GM13976 (cell line): ENCODE measurements at places on chromosomes 16 and 17.

DNA sequence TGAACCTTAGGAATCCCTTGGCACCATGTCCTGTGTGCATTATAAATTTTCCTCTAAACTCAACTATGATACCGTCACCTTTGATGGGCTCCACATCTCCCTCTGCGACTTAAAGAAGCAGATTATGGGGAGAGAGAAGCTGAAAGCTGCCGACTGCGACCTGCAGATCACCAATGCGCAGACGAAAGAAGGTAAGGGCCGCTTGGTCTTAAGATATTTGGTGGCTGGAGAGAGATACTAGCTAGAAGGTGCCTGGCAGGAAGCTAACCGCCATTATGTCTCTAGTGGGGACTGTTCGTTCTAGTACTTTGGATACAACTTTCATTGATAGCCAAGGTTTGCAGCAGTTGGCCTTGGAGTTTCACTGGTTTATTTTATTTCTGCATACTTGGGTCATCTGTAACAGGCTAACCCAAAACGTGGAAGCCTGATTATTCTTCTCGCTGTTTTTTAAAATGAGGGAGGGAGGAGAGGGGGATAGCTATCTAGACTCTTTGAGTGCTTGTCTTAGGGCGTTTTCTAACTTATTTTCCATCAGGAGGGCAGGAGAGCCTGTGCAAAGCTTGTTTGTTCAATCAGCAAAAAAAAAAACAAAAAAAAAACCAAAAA is 1.3 kb downstream of the RBBP6 start:
- no peak for DNase-seq

GRCh38 chr17:81867170-81867990 is 3.8 kb downstream of the ARHGDIA start:
- no peak for DNase-seq

- DNase-seq = no peak
Observed at GRCh38 chr16:2243031-2243528, 6.8 kb downstream of the DNASE1L2 start.

DNA sequence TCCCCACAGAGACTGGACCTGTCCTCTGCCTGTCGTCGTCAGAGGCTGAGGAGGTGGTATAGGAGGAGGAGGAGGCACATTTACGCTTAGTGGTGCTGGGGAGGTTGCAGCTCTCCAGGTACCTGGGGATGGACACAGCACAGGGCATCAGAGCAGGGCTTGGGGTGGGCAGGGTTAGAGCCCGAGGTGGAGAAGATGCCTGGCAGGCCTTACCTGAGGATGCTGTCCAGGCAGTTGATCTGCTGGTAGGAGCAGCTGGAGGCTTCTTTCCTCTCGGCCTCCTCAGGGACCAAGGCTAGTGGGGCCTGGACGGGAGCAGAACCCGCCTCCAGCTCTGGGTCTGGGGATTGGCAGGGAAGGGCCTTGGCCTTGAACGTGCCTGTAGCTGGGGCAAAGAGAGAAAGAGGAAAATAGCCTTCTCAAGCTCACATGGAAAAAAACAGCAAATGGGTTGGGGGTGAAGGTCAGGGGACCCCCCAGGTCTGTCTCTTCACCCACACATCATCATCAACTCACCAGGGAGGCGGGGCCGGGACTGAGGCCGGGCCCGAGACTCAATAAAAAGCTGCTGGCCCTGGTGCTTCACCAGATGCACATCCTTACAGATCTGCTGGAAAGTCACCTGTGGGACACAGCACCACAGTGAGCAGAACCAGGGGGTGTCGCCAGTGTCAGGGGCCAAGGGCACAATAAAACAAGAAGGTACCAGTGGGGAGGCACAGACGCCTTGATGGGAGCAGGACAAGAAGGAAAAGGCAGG is 5.6 kb downstream of the PER1 start:
- no peak for DNase-seq

DNA sequence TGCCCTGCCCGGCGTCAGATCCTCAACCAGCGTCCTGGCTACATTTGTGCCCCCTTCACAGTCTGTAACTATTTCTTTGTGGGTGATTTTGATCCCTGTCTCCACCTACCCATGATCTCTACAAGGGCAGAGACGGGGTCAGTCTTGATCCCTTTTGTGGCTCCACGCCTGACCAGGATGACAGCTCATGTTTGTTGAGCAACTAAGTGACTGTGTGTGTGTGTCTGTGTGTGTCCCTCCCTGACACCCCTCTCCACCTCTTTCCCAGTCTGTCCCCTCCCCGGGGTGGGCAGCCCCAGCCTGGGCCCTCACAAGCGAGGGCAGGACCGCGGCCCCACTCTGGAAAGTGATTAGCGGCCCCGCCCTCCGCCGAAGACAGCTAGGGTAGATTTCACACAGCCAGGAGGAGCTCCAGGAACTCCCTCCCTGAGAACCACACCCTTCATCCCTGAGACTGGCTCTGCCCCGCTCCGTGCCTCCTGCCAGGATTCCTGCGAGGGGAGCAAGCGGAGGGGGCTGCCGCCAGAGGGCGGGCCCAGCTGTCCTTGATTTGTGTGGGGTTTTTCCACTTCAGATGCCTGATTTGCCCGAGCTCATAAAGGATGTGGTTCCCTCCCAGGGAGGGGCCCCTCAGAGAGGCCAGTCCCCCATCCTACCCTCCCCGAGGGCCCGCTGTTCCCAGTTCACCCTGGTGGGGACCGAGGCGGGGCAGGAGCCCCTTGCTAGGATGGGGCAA is 5.3 kb upstream of the HS3ST6 start:
- DNase-seq = no peak

- DNase-seq = no peak
Observed at GRCh38 chr17:21129023-21129681, 2.4 kb downstream of the DHRS7B start.

DNA sequence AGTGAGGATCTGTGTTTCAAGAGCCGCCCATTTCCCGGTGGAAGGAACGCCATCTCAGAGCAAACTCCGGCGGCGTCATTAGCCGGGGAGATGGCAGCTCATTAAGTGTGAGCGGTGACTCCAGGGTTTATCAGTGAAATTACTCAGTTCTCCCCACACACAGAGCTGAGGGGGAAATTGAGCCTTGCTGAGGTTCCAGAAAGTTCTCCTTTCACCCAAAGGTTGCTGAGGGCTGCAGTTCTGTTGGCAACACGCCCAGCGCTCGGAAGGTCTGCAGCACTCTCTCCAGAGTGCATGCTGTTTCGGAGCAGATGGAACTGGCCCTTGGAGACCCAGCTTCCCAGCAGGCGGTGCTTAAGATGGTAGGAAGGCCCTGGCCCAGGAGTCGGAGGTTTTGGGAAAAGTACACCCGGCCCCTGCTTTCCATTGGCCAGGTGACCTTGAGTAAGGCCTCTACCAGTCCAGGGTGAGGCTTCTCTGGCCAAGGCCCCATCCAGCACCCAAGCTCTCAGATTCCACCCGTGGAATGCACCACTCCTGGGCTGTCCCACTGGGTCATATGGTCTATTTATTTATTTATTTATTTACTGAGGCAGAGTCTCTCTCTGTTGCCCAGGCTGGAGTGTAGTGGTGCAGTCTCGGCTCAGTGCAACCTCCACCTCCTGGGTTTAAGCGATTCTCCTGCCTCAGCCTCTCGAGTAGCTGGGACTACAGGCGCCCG is 167.7 kb upstream of the CIBAR2 start:
- DNase-seq = no peak

- DNase-seq = no peak
Observed at GRCh38 chr16:97822-98221, 19.8 kb downstream of the MPG start.

DNA sequence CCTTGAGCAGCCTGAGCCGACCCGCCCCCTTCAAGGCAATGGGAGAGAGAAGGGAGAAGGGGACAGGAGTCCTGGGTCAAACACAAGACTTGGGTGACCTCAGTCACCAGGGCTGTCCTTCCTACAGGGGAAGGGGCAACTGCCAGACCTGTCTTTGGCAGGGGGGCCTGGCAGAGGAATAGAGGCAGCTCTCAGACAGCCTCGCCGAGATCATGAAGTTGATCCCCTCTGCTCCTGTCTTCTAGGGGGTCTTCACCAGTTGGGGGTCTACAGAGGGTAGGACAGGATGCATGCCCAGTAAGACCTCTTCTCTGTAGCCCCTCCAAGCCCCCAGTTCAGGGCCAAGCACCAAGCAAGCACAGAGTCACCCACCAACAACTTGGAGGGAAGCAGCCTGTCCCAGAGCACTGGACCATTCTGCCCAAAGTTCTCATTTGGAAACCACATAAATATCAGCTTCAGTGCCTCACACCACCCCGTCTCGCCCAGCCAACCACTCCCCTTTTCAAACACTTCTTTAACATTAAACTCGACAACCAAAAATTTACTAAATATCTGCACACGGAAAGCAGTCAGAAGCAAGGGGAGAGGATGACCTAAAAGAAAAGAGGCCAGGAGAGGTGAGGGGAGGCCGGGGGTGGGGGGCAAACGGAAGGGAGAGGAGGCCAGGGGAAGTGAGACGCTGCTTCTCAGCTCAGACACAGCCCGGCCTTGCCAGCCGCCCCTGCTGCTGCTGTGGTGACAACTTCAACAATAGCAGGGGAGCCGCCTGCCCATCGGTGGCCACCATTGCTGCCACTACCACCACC is 7.7 kb downstream of the DOK4 start:
- no peak for DNase-seq

- DNase-seq = no peak
Observed at GRCh38 chr17:33498069-33498468, 205.0 kb upstream of the ASIC2 start.

GRCh38 chr17:33292201-33292980 is 704 bp downstream of the ASIC2 start:
- peak; percentile 33 for DNase-seq

- DNase-seq = peak; percentile 24
Observed at GRCh38 chr17:4786106-4786511, at the start of gene VMO1. VMO1 (minus strand) TSS chr17:4786364; CDS start chr17:4786352, 12 bp downstream.

GRCh38 chr16:2001456-2002355 is 7.9 kb downstream of the ZNF598 start:
- DNase-seq = no peak

GRCh38 chr16:56732366-56732765 is 2.4 kb downstream of the NUP93 start:
- peak; percentile 40 for DNase-seq

- DNase-seq = no peak
Observed at GRCh38 chr16:73778887-73779286, 517.7 kb upstream of the PSMD7 start.

DNA sequence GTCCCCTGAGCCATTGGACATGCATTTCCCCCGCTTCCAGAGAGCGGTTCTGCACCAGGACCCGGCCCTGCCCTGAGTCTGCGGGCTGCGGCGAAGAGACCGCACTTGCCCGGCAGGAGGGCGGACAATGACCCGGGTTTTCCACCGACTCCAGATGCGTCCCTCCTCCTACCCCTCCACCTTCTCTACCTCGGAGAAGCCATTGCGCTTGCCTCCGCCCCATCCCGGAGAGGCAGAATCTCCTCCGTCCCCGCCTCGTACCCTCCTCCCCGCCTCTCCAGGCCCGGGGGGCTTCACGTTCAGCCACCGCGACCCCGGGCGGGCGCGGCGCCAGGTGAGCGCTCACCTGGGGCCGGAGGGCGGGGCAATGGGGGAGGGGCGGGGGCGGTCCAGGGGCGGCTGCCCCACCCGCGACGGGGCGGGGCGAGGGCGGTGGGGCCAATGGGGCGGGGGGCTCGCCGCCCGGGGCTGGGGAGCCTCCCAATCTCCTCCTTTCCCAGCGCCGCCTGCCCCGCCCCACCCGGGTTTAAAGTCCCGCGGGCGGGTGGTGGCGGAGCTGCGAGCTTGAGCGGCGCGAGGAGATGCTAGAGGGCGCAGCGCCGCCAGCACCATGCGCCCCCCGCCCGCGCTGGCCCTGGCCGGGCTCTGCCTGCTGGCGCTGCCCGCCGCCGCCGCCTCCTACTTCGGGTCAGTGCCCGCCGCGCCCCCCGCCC is at the start of gene WNT9B:
WNT9B (plus strand) TSS at position 555 of the 713 bp plus-strand sequence; CDS start at position 611, 56 bp downstream.
- DNase-seq = peak; percentile 45

DNA sequence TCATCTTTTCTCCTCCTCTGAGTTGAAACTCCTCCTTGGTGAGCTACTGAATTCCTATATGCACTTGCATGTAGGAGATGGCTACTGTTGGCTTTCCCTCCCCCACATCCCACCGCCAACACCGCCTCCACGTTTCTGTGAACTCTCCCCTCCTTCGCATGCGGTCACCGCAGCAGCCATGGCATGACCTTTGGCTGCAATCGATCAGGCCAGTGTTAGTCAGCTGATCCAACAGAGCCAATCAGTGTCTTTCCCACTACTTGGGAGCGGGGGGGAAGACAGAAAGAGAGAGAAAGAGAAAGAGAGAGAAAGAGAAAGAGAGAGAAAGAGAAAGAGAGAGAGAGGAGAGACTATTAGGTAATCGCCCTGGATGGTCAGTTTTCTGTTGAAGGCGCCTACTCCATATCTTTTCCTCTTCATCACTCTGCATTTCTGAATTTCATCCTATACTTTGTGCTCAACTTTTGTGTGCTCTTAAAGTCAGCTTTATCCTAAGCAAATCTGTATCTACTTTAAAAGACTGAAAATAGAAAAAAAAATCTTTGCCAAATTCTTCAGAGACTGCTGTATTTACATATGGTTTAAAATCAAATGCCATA is 22.7 kb downstream of the ASGR1 start:
- DNase-seq = no peak

GRCh38 chr17:80242505-80242904 is 18.1 kb upstream of the RNF213 start:
- no peak for DNase-seq

- DNase-seq = no peak
Observed at GRCh38 chr16:55915096-55915827, 40.1 kb upstream of the CES5A start.

DNA sequence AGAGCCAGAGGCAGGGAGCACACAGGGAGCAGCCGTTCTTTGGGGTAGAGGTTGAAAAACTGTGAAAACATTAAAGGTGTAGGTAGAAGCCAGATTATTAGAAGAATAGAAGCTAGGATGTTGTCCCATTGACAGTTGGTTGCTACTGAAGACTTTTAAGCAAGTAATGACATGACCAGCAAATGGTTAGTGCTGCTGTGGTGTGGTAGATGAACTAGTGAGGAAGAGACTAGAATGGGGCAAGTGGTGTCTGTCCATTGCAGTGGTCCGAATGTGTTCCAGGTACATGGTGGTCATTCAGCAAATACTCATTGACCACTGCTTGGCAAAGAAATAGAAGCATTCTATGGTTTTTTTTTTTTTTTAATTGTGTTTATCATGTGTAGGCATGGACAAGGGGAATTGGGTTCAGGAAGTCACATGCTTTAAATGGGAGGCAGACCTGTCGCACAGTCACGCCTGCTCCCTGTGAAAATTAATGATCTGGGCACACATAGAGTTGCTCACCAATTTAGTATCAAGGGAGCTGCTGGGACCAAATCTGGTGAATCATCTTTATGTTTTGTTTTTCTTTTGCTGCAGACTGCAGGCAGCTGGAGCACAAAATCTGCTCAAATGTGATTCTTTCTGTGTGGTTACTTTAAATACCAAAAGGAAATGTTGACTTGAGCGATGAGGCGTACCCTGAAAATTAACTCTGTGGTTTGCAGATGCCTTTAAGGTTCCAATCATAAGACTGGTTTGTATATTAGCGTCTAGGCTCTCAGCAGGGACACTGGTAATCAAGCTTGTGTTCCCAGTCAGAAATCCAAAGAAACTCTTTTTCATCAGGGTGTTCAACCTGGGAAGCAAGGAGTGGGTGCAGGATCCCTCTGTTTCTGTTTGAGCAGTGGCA is 30.7 kb downstream of the YPEL2 start:
- peak; percentile 43 for DNase-seq

DNA sequence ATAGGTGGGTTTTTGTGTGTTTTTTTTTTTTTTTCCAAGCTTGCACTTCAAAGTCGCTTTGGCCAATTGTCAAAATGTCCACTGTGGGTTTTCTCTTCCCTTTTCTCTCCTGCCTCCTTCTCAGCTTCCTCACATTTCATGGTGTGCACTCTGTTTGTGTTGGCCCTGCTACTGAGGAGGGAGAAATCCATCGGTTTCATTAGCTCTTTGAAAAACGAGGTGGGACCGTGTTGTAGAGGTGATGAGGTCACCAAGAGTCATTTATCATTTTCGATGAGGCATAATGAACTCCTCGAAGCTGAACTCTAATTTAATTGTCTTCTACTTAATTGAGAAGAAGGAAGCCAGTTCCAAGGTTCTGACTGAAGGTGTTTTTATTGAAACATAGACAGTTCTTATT is 174.4 kb upstream of the TOX3 start:
- no peak for DNase-seq
